ENCODE measurements at places on chromosomes 7 and 10.

- DNase-seq = no peak
Observed at GRCh38 chr7:105454921-105455320, 66.2 kb upstream of the SRPK2 start.

GRCh38 chr10:36091007-36091406, 448.9 kb upstream of the FZD8 start:
- DNase-seq = no peak

- no peak for DNase-seq
Observed at GRCh38 chr10:24439935-24440334, 231.0 kb downstream of the KIAA1217 start.

GRCh38 chr10:90947030-90947960, 26.4 kb upstream of the ANKRD1 start:
- DNase-seq = peak; percentile 17

DNA sequence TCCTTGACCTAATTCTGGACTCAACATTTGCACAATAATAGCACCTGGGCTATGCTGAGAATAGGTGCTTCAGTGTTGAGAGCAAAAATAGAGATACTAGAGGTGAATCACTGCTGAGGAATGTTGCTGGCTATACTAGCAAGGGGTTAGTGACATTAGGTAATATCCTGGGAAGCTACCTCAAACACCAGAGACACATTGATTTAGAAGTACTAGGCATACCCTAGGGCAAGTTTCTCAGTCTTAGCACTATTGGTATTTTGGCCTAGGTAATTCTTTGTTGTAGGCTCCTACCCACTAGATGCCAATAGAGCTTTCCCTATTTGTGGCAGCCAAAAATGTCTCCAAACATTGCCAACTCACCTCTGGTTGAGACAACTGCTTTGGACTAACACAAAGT, 484.0 kb upstream of the MBL2 start:
- no peak for DNase-seq

GRCh38 chr7:132488634-132489302, 87.5 kb downstream of the PLXNA4 start:
- DNase-seq = no peak

GRCh38 chr7:25456467-25457171, 228.3 kb upstream of the NPVF start:
- DNase-seq = no peak

GRCh38 chr7:149296368-149296767, 34.4 kb downstream of the ZNF783 start:
- no peak for DNase-seq

DNA sequence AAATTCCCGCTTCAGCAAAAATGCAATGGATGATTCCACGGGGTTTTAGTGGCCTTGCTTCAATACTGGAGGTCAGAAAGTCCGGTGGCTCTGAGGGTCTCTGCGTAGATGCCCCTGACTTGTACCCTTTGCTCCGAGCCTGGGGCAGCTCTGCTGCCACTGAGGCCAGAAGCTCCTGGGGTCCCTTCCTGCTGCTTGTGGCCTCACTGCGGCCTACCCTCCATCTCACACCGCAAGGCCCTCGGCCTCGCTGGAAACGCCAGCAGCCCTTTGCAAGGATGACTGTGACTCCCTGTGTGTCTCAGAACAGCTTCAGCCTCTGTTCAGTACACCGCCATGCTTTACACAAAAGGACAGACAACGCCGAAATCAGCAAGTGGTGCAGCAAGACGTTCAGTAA, 244.8 kb downstream of the ACTR3B start:
- DNase-seq = no peak

GRCh38 chr7:139505563-139505962, 17.9 kb upstream of the CLEC2L start:
- peak; percentile 26 for DNase-seq

Measured in activated CD4-positive, alpha-beta memory T cell treated with anti-CD3 and anti-CD28 coated beads, Interleukin-2, amount 10 ng/mL, durations not matched to agents 7 days and 5 days (primary cell).